ENCODE measurements at places on chromosomes 11 and 22.
A peak's percentile ranks its signal among the peaks of the same experiment; 100 is the strongest.

DNA sequence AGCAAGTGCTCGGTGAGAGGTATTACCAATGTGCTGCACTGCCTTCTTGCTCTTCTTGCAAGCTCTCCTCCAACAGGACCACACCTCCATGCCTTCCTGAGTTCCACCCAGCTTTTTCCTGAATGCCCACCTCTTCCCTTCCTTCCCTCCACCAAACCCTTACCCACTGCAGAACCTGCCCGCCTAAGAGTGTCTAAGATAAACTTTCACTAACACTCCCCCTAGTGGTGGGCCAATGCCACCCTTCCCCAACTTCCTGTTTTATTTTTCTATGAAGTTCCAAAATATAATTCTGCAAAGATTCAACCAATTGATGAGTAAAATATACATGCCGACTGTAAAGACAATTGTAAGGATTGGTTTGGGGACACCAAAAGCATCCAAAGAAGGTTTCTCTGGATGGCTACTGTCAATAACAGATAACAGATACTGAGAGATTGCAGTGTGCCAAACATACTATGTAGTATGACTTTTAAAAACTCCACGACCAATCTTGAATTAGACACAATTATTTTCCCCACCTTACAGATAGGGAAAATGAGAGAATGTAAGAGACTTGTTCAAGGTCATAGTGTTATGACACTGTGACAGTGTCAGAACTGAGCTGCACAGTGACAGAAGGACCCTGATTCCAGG is 38.6 kb upstream of the BMAL1 start:
- peak; percentile 9 for DNase-seq

GRCh38 chr22:37491106-37491505 is 4.9 kb upstream of the MFNG start:
- DNase-seq = no peak

DNA sequence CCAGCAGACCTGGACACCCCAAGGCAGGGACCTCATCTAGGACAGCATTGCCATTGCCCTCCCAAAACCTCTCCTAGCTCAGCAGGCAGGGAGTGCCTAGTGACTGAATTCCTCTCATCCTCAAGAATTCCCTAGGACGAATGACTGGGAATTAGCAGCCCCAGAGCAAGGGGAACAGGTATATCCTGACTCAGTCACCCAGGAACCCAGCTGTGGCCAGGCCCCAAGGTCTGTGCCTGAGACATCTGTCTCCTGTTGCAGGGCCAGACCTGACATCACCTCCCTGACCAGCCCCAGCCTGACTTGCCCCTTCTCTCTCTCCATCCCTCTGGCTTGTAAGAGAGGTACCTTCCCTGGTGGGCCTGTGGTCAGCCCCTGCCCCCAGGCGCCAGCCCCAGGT is 39.0 kb upstream of the SUSD2 start:
- DNase-seq = no peak

- no peak for DNase-seq
These were observed 428.0 kb downstream of the TMEM135 start for GRCh38 chr11:87465716-87466115.

DNA sequence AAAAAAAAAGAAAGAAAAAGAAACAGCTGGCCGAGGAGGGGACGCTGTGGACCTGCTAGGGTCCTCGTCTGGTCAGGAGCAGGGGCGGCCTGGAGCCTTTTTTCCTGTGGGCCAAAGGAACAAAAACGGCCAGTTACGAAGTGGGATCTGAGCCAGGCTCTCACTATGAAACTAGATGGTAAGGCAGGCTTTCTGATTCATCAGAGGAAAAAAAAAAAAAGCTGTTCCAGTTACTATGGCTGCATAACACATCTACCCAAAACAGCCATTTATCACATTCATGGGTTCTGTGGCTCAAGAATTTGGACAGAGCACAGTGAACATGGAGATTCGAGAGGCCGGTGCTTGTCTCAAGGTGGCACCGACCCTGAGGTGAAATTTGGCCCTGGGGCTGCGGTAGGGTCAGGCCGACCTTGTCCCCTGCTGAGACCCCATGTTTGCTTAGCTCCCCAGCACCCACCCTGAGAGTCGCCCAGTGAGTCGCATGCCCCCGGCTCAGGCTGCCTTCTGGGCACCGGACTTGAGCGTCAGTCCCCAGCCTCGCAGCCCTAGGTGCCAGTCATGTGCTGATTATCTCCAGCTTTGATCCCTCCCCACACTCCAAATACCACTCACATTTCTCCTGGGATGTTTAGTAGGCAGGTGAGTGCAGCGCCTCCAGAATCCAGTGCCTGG is 34.2 kb downstream of the MRGPRD start:
- DNase-seq = no peak

DNA sequence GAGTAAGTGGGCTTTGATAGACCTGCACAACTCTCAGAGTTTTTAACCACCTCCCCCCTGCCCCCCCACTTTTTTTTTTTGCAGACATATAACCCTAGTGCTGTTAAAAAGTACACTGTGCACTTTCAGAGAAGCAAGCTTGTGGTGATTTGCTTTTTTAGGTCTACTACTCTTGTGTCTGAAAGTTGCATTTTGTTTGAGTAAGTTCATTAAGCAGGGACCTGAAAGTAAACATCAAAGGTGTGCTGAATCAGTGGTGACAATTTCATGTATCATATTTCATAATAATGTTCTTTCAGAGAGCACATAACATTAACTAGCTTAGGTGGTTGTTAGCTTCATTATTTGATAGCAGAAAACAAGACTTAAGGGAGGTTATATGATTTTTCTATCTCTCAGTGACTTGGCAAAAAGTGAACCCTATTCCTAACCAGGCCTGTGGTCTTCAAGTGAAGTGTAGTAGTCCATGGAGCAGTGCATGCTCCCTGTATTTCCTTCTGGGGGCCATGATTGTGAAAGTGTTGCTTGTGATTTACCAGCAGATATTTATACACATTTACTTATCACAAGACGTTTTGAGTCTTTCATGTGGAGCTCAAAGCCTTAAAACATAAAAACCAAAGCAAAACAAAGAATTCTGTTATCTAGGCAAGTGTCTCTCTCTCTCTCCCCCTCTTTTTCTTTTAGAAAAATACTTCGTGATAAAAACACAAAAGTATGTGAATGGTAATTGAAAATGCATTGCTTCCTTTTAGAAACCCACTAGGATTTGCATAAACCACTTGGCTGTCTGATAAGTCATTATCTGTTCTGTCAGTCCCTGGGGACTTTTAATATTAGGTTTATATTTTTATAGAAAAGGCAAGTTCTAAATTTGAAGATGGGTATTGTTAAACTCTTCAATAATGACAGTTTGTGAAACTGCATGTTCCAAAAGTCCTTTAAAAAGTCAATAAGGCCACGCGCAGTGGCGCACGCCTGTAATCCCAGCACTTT is 7.5 kb upstream of the RAG2 start:
- no peak for DNase-seq

DNA sequence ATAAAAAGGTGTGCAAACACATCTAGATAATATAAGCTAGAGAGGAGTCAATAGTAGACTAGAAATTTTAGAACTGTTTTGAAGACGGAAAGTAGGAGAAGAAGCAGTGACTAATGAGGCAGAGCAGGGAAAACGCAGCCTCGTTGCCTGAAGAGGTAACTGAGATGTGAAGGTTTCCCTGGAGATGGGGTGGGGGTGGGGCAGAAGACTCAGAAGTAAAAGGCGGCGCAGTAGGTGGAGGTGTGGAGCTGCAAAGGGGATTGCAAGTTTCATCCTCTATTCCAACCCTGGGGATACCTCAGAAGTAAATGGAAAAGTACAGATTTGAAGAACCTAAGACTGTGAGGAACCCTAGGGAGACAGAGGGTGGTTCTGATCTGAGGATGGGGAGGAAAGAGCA is 109.5 kb downstream of the TMPRSS5 start:
- DNase-seq = no peak

GRCh38 chr22:33569559-33569958 is 350.7 kb downstream of the LARGE1 start:
- no peak for DNase-seq

DNA sequence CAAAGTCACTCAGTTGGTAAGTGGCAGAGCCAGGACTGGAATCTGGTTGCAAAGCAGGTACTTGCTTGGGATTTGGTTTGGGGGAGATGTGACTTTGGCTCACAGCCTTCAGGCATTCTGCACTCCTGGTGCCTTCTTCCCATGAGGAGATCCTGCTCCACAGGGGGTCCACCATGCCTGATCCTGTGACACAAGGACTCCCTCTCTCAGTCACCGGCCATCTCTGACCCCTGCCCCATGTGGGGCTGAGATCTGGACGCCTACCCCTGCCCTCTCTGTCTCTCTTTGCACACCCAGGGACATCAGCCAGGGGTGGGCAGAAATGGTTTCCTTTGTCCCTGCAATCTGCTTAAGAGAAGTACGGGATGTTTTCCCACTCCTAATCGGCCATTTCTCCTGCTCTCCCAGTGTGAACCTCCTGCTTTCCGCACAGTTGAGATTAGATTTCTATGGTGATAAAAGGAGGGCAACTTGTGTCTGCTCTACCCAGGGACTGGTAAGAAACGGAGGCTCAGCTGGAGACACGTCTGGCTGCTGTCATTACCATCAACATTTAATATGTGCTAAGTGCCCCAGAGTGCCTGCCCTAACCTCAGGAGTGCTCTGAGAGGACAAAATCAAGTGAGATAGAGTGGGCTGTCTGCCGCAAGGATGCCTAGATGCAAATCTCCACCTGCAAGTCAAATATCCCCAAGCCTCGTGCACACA is 11.1 kb upstream of the FXYD6 start:
- no peak for DNase-seq

- DNase-seq = no peak
These were observed 9.6 kb upstream of the CD248 start for GRCh38 chr11:66326261-66327111.

GRCh38 chr11:93984196-93984567 is 37.0 kb upstream of the HEPHL1 start:
- DNase-seq = no peak
